ENCODE measurements at places on chromosomes 1 and 21.

DNA sequence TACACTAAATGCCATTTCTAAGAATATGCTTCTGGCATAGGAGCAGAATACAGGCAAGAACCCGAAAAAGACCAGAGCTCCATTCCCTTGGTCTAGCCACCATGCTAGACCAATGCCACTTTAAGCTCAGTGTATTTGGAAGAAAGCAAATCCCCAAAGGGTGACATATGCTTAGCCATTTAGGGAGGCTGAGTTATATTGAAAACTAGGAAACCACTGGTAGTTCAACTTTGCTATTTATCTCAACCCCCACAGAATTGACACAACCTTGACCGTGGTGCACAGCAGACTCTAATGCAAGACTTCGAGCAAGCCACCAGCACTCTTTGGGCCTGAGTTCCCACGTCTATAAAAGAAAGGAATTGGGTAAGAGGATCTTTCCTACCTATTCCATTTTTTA lies 167.9 kb downstream of the ADSS2 start:
- no peak for DNase-seq

- DNase-seq, result no peak
Observed at GRCh38 chr1:245246433-245246832, 91.6 kb downstream of the KIF26B start.

DNA sequence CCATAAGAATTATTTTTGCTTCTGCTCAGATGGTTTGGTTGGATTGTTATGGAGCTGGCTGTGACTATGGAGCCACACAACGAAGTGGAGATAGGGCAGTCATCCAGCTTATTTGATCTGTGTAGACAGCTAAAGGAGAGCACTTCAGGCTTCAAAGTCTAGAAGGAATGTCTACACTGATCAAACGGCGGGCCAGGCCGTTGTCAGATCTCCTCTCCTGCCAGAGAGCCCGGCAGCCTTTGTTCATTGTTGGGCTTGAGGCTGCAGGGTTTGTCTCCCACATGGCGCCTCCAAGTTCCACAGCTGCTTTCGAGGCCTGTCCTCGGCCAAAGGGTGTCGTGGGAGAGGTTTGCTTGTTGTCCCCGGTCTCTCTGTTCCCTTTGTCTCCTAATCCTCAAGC lies 2.8 kb upstream of the STMN1 start:
- DNase-seq, result no peak

DNA sequence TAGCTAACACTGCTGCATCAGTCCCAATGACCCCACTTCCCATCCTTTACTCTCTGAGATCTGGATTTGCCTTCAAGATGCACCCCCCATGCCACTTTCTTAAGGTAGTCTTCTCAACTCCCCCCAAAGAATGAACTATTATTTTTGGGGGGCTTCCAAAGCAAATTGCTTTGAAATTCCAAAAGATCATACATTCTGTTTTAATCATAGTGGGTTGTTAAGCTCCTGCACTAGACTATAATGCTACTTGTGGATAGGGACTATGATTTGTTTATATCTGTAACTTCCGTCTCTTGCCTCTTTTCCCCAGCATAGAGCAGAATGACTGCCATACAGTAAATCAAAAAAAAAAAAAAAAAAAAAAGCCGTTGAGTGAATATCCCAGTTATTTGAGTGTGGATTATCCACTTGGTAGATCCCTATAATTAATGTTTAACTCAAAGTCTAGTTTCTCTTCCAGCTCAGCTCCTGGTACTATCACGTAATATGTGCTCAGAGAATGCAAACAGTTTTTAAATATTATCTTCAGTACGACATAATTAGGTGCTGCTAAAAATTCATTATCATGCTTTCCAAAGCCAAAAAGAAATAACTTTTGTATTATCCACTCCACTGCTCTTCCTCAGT lies 26.9 kb downstream of the KIRREL1 start:
- DNase-seq, result no peak

DNA sequence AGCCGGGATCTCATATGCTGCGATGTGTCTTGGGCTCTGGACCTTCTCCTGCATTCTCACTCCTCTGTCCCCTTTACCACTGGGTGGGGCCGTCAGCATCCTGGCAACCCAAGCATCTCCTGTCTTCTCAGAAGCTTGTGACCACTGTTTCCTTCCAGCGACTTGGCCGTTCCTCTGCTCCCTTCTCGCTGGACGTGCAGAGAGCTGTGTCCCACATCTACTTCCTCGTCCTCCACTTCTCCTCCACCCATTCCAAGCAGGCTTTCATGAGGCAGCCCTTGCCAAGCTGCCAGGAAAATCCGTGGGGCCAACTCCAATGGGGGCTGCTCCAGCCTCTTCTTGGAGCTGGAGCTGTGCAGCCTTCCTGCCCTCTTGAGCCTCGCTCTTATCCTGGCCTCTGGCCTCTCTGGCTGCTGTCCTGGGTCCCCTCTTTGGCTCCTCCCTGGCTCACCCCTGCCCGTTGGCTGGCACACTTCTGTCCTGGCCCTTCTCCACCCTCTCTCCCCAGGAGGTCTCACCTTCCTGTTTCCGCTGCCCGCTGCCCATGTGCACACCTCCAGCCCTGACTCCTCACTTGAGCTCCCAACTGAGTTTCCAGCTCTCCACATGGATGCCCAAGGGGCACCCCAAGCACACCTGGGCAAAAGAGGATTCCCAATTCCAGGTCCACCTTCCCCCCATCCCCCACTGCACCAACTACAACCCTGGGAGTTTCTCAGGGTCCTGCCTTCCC lies 8.7 kb downstream of the FAM131C start:
- no peak for DNase-seq

- DNase-seq, result no peak
Observed at GRCh38 chr1:189821833-189822232, 655.8 kb downstream of the BRINP3 start.

DNA sequence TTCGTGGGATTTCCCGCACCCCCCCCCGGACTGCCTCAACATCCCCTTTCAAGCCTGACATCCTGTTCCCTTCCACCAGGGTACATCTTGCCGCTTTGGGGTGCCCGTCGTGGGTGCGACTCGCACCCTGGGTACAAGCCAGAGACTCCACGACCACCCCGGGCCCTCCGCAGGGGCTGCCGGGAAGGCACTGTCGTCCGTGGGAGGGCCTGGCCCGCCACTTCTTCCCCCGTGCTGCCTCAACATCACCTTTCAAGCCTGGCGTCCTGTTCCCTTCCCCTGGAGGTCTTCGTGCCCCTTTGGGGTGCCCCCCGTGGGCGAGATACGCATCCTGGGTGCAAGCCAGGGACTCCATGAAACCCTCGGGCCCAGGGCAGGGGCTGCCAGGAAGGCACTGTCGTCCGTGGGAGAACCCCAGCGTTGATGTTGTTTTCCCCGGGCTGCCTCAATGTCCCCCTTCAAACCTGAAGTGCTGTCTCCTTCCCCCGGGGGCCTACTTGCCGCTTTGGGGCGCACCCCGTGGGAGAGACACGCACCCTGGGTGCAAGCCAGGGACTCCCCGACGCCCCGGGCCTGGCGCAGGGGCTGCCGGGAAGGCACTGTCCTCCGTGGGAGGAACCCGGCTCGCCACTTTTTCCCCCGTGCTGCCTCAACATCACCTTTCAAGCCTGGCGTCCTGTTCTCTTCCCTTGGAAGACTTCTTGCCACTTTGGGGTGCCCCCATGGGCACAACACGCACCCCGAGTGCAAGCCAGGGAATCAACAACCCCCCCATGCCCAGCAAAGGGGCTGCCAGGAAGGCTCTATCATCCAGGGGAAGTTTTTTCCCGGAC lies 138.6 kb downstream of the LIPI start:
- no peak for DNase-seq

DNA sequence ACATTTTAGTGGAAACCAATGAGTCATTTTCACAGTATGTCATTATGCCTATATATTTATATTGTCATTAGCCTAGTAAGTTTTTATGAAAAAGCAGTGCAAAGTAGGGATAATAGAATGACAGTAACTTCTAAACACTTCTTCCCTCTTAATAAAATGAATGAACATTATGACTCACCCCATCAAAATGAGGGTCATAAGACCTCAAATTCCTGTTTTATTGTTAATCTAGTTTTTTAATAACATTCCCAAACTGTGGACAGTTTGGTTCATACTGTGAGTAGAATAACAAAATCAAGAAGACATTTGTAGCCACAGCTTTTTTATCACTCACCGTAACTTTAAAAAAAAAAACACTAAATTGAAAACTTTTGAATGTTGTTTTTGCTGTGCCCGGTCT lies 160.5 kb downstream of the LRRC40 start:
- no peak for DNase-seq

DNA sequence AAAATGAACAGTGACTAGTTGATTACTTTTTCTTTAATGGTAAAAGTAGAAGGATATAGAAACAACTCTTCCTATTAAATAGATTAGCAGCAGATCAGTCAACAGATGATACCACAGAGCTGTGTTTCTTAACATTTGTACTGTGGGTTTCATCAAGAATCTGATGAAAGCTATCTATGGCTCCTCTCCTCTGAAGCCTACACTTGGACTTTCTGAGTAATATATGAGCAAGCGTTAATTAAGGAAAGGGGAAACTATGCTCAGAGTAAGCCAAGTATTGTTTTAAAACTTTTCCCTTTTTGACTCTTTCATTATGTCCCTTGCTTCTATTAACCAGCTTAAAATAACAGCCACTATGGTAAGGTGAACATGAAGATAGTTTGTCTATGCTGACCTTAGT lies 10.8 kb downstream of the ARID4B start:
- DNase-seq, result no peak

DNA sequence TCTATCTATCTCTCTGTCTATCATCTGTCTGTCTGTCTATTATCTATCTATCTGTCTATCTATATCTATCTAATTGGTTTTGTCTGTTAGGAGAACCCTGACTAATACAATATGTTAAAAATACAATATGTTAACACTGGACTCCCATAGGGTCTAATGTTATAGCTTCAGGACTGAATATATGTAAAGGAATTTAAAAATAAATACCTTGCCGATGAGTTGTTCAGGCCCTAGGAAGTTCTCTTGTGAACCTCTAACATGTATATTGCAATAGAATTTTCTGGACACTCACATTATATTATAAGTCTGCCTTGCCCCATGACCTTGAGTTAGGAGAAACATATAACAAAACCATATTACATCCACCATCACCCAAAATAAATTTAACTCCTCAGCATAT lies 900.6 kb downstream of the NCAM2 start:
- DNase-seq, result no peak

- no peak for DNase-seq
Observed at GRCh38 chr1:102897557-102897956, 210.8 kb downstream of the COL11A1 start.

Measured in activated naive CD4-positive, alpha-beta T cell treated with anti-CD3 and anti-CD28 coated beads for 36 hours (primary cell).